ENCODE measurements at places on chromosomes 1 and 21.
A peak's percentile ranks its signal among the peaks of the same experiment; 100 is the strongest.

DNA sequence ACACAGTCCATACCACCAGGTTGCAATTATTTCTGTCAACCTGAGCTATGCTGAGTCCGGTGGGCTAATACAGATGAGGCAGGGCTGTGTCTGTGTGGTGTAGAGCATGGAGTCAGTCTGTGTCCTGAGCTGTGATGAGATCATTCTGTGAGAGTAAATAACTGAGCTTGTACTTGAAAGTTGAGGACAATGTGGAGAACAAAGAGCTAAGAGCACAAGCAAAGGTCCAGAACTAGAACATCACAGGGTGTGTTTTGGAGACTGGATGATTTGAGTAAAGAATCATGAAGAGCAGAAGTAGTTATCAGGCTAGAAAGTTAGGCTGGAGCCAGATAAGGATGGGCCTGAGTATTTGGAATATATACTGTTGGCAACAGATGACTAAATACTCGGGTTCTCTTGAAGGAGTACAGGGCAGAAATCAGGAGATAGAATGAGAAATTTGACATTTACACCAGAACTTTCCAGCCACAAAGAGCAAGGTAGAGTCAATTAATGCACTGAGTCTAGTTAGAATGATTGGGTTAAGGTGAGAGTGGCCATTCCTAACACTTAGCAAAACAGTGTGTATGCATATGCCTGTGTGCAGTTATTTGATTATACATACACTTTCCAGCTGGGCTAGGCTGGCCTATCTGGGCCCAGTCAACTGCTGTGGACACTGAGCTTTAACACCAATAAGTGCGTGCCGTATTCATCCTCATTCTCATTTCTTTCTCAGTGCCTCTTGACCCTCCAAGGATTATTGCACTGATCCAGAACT, 48.8 kb downstream of the LEPR start:
- no peak for DNase-seq

DNA sequence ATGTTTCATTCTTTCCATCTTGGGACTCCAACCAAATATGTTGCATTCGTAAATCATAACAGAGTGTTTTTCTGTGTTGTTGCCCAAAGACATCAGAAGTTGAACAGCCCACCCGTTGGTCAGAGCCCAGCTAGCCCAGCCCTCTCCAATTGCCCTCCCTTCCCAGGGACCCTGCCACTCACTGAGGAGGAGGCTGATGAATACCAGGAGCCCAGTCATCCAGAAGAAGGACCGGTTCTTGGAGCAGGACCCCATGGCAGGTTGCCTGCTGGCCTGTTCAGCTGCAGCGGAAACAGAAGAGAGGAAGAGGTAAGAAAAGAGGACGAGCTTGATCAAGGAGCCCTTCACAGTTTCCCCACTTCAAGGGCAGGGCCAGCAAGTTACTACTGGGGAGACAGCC, 172.2 kb upstream of the ETV3 start:
- no peak for DNase-seq

GRCh38 chr1:185788386-185788785, 54.2 kb downstream of the HMCN1 start:
- DNase-seq: no peak

GRCh38 chr1:181660621-181661020, 177.3 kb downstream of the CACNA1E start:
- DNase-seq: no peak

DNA sequence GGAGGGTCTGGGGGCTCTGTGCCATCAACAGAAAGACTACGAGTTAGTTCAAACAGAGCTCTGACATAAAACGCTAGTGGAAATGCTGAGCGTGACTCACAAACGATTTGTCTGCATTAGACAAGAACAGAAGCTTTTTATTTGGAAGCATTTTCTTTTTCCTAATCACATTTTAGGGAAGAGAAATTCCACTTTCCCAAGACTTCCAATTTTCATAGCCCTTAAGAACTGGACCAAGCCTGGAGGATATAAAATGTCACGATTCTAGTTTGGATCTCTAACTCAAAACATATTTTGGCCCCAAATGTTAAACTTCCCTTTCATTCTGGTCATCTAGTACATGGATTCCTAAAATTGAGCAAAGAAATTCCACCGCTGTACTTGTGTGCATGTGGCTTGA, 320.0 kb downstream of the PCP4 start:
- DNase-seq: no peak

DNA sequence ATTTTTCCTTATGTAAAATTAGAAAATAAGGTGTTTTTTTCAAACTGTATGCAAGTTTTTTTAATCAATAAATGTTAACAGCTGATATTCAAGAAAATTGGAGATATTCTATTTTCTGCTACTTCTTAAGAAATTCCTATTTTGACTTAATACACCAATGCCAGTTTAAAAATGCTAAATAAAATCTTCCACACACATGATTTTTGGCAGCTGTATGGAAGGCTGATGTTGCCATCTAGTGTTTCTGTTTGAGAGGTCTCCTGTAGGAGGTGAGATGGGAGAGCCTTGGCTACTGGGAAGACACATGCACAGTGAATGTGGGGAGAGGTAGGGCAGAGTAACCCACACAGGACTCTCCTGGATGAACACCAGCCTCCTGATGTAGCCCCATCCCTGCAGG, 29.2 kb upstream of the OR2B11 start:
- DNase-seq: no peak

- DNase-seq: no peak
Measured at GRCh38 chr1:39294531-39294930, 90.0 kb downstream of the MACF1 start.

GRCh38 chr1:223189903-223190724, 47.1 kb upstream of the TLR5 start:
- DNase-seq: peak; percentile 75

- peak; percentile 85 for DNase-seq
Measured at GRCh38 chr21:42233067-42233961, 14.4 kb downstream of the ABCG1 start.

DNA sequence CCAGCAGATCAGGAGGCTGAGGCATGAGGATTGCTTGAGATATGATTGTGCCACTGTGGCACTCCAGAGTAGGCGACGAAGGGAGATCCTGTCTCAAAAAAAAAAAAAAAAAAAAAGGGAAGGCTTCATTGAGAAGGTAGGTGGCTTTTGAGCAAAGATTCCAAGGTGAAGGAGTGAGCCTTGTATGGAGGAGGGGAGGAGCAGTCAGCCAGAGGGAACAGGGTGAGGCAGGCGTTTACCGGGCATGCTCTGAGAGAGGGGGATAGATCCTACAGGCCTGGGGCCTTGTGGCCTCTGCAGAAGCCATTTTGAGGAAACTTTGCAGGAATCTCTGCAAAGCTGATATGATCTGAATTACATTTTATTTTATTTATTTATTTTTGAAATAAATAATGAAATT, 5.1 kb upstream of the HDAC1 start:
- DNase-seq: no peak

DNA sequence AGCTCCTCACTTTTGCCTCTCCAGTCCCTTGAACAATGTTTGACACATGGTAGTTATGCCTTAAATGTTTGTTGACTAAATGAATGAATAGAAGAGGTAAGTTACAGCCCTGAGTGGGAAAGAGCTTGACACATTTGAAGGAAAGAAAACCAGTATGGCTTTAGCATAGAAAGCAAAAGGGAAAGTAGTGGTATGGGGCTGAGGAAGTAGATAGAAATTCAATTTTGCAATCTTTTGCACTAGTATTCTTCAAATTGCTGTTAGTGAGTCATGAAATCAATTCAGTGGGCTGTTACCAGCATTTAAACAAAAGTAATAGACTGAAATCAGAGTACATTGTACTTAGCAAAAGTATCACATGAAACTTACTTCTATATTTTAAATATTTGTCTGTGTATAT, 21.1 kb downstream of the PLA2G4A start:
- no peak for DNase-seq

- DNase-seq: no peak
Measured at GRCh38 chr1:230376296-230376695, 49.8 kb downstream of the PGBD5 start.

GRCh38 chr1:21192284-21192683, 15.6 kb upstream of the EIF4G3 start:
- no peak for DNase-seq

DNA sequence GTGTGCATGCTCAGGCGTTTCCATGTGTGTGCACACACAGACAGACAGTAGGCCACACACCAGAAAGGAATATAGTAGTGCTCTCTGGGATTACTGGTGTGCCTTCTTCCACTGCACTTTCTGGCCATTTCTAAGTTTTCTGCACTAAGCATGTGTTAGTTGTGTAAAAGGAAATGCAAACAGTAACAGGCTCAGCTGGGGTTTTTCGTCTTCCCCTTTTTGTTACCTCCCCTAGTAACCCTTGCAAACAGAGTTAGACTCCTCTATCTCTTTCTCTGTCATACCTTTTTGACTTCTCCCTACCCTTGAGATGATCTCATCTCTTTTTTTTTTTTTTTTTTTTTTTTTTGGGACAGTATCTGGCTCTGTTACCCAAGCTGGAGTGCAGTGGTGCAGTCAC, 196.3 kb downstream of the SDCCAG8 start:
- DNase-seq: no peak

All from stimulated activated CD8-positive, alpha-beta memory T cell treated with anti-CD3 and anti-CD28 coated beads, Interleukin-4, amount 100 ng/mL, for 48 hours (primary cell).